Pulmonary artery endothelial cell (primary cell): ENCODE measurements at places on chromosomes 13 and 19.

GRCh38 chr13:83819611-83820010 lies 62.7 kb downstream of the SLITRK1 start:
- no peak for DNase-seq

- no peak for DNase-seq
Measured at GRCh38 chr13:106008540-106008939, 526.9 kb downstream of the EFNB2 start.

DNA sequence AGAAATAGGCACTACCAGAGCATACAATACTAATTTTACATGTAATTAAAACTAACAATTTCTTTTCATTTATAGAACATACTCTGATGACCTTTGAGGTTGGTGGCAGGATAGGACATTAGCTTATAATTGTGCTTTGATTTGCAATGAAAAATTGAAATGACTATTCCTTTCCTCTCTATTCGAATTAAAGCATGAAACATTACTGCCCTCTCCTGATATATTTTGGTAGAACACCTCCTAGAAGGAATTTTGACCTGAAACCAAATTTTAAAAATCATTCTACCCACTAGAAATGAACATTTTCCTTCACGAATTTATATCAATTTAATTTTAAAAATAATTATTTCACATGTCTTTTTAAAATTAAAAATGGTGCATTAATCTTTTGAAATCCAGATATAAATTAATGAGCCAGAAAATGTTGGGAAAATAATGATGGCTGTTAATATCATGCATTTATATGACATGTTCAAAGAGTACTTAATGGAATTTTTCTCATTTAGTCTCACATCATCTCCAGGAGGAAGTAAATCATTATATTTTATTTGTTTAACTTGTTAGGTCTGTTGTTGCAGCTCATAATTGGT lies 556.3 kb upstream of the ARGLU1 start:
- no peak for DNase-seq

GRCh38 chr19:40960062-40960685 lies 30.9 kb upstream of the CYP2B6 start:
- DNase-seq: no peak

DNA sequence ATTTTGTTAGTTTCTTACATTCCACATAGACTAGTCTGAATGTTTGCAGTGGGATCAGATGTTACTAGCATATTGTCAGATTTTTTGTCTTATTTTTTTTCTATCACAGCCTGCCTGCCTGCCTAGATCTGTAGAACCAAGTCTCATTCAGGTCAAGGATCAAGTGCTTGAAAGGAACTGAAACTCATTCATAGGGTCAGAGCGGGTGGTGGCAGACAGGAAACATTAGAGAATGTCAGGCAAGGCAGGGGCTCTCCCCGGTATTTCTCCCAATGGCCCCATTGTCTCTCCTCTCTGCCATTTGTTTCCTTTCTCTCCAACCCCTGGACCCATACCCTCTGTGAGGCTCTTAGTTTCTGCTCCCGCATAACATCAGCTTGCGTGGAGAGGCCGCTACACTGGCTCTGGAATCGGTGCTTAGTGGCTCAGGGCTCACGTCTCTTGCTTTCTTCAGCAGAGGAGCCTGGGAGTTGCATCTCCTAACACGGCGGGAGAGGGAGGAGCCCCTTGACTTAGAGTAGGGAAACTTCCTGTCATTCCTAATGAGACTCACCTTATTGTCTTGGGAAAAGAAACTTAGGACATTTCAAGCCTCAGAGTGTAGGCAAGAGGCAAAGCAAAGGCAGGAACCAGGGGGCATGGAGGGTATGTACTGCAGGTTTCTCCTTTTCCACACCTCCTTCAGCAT lies 35.6 kb upstream of the SPATA13 start:
- DNase-seq: peak; percentile 27

- no peak for DNase-seq
Measured at GRCh38 chr19:33513424-33513823, 8.2 kb downstream of the PEPD start.
